Activated T-helper 2 cell treated with anti-CD3 and anti-CD28 coated beads, Interferon-gamma antibody, Interleukin-2, Interleukin-4, amounts not matched to agents 10 μg/mL and 5 μg/mL and 100 μg/mL, durations not matched to agents 14 hours and 24 hours and 36 hours (primary cell): ENCODE measurements at places on chromosomes 16 and 17. TPM values are rescaled to one million over a fixed set of nuclear protein-coding genes. Genes with fewer than 3 reads are reported as not detected.

DNA sequence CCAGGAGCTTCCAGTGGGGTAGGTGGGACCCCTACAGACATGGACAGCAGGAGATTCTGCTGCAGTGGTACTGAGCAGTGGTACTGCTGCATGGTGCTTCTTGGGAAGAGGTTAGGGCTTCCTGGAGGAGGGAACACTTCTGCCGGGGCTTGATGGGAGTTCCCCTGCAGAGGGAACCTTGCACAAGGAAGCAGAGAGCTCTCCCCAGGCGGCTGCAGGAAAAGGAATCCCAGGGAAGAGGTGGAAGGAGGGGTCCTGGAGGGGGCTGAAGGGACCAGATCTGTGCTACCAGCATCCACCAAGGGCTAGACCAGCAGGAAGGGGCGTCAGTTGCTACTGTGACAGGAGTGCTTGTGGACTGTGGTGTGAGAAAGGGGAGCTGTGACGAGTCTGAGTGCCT is 10.6 kb downstream of the RIPOR1 start:
- H3K27ac ChIP-seq: no peak overlapping the region
- H3K36me3 ChIP-seq: peaks cover 11% of the 10 kb centered on the region
- H3K27me3 ChIP-seq: peaks cover 22% of the 10 kb centered on the region

- peaks cover 48% of the 10 kb centered on the region for H3K4me1 ChIP-seq
- DNase-seq: peak; percentile 52
- peak within 1 kb of the TSS; percentile 56 for H3K27ac ChIP-seq
- H3K36me3 ChIP-seq: peaks cover 33% of the 10 kb centered on the region
- peaks cover 24% of the 10 kb centered on the region for H3K27me3 ChIP-seq
Measured at GRCh38 chr16:85898521-85899442, at the start of gene IRF8. Gene IRF8 (plus strand): TSS chr16:85899162. CDS start chr16:85903016, 3,854 bp downstream.

DNA sequence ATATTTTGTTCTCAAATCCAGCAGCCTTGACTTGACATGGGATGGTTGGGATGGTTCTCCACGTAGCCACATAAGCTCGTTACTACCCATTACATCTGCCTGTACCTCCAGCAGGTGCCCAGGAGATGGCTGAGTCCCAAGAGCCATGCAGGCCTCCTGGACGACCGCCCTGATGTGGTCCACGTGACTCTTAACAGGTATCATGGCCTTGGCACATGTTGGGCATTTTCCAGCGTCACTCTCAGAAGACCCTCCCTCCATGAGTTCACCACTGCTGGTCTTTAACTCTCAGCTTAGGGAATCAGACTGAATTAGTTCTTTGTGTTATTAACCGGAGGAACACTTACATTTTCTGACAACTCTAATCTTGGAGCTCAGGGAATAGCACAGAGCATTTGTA is 161.5 kb downstream of the CDH13 start:
- DNase-seq: no peak
- no peak overlapping the region for H3K27ac ChIP-seq
- H3K4me3 ChIP-seq: no peak overlapping the region
- no peaks in the 10 kb centered on the region for H3K36me3 ChIP-seq
- no peaks in the 10 kb centered on the region for H3K4me1 ChIP-seq

GRCh38 chr16:17939723-17940122 is 396.8 kb downstream of the NPIPA8 start:
- peak overlapping the region; percentile 49 for H3K27ac ChIP-seq
- H3K4me1 ChIP-seq: peaks cover 16% of the 10 kb centered on the region
- H3K27me3 ChIP-seq: peaks cover 6% of the 10 kb centered on the region
- no peaks in the 10 kb centered on the region for H3K36me3 ChIP-seq
- no peak overlapping the region for H3K4me3 ChIP-seq

DNA sequence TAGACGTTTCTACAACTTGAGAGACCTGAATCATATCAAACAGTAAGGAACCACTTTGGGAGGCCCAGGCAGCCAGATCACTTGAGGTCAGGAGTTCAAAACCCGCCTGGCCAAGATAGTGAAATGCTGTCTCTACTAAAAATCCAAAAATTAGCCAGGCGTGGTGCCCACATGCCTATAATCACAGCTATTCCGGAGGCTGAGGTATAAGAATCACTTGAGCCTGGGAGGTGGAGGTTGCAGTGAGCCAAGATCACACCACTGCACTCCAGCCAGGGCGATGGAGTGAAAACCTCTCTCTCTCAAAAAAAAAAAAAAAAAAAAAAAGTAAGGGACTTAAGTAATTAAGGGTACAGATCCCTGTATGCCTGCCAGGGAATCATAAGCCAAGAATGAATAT is 103.4 kb upstream of the NUDT7 start:
- H3K36me3 ChIP-seq: no peaks in the 10 kb centered on the region
- no peak overlapping the region for H3K4me3 ChIP-seq
- H3K27ac ChIP-seq: no peak overlapping the region
- no peak for DNase-seq

DNA sequence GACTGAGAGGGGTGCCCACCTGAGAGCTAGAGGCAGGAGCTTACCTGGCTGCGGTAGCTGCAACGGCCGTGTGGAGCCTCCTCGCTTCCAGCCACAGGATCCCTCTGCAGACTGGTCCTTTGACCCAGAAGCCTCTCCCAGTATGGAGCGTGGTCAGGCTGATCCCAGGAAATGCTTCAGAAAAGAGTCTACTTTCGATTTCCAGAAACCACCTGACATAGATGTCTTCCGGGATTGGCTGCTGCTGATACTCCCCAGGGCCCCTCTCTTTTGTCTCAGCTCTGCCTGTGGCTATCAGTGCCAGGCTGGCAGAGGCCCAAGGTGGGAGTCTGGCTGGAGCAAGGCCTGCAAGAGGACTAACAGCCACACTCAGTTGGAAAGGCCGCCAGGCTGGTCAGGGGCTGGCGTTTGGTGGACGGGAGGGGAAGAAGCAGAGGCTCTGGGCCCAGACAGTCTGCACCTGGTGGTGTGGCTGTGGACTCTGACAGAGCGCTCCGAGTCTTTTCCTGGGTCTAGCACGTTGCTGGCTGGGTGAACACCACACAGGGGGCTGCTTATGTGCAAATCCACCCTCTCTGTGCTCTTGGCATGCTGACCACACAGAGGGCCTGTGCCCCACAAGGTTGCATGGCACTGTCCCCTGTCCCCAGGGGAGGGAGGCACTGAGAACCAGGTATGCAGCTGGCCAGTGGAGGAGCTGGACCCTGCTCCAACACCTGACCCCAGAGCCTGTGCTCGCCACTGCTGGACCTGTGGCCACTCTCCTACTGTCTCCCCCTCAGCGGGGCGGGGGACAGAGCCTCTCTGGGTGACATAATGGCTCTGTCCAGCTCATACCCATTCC is at the start of gene LGALS3BP:
TSS of gene LGALS3BP (minus strand) at position 144 of the 844 bp plus-strand sequence. CDS start 2,732 bp downstream, outside the sequence.
- H3K27me3 ChIP-seq: no peaks in the 10 kb centered on the region
- H3K4me3 ChIP-seq: peak within 1 kb of the TSS; percentile 72
- H3K27ac ChIP-seq: peak within 1 kb of the TSS; percentile 80
- H3K36me3 ChIP-seq: no peaks in the 10 kb centered on the region

DNA sequence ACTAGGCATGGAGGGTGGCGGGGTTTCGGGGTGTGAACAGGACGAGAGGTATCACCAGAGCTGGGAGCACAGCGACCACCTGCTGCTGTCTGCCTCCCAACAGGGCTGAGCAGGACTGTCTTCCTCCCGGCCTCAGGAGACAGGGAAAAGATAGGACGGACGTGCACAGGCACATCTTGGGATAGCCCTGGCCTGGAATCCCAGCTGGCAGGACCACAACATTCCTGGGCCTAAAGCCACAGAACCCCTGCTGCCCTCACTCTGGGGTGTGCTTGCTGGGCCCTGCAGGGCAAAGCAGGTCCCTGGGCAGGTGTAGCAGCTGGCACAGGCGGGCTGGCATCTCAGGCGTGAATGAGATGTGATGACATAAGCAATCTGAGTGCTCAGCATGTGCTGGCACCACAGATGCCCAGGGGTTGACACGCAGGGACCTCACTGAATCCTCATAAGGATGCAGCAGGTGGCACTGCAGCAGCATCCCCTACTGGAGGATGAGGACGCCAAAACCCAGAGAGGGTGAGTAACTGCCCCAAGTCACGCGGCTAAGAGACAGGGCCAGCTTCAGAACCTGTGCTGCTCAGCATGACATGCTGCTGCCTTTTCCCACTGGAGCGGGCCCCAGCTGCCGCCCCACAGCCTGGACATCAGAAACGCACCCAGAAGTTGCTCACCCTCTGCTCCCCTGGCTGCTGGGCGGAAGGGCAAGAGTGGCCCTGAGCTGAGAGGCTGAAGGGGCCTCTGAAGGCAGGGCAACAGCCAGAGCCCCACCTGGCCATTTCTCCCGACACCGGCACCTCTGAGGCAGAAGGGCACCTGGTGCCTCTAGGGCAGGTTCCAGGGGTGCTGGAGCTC is 7.1 kb downstream of the CORO7 start:
- no peak overlapping the region for H3K27ac ChIP-seq
- H3K27me3 ChIP-seq: no peaks in the 10 kb centered on the region
- peaks cover 46% of the 10 kb centered on the region for H3K36me3 ChIP-seq
- H3K4me1 ChIP-seq: peaks cover 16% of the 10 kb centered on the region
- DNase-seq: no peak

DNA sequence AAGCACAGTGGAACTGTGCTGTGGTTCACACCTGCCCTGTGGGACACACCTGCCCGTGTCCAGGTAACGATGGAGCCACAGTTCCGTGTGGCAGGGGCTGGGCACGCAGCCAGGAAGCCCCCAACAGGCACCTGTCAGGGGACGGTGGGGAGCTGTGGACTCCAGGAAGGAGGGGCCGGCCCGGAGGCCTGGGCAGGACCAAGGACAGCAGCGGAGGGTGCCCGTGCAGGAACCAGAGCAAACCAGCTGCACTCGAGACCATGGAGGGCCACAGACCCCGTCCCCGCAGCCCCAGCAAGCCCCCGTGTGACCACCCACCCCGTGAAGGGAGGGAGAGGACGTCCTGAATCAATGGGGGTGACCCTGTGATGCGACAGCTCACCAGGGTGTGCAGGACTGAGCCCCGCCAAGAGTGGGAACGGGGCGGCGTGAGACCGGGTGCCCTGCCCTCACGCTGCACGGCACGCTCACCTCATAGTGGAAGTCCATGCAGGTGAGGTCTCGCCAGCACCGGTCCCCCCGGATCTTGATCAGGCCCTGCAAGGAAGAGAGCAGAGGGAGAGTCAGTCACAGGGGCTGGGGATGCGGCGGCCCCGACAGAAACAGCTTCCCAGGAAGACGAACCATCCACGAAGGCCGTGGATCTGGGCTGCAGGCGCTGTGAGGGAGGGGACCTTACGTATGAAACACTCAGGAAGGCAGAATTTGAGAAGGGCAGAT is 78.1 kb downstream of the LMF1 start:
- H3K27ac ChIP-seq: no peak overlapping the region
- H3K36me3 ChIP-seq: no peaks in the 10 kb centered on the region
- no peak overlapping the region for H3K4me3 ChIP-seq

- H3K27me3 ChIP-seq: no peaks in the 10 kb centered on the region
- no peaks in the 10 kb centered on the region for H3K4me1 ChIP-seq
- no peak overlapping the region for H3K4me3 ChIP-seq
- no peak for DNase-seq
- no peak overlapping the region for H3K27ac ChIP-seq
Measured at GRCh38 chr16:64363039-64363438, 758.8 kb downstream of the CDH11 start.

DNA sequence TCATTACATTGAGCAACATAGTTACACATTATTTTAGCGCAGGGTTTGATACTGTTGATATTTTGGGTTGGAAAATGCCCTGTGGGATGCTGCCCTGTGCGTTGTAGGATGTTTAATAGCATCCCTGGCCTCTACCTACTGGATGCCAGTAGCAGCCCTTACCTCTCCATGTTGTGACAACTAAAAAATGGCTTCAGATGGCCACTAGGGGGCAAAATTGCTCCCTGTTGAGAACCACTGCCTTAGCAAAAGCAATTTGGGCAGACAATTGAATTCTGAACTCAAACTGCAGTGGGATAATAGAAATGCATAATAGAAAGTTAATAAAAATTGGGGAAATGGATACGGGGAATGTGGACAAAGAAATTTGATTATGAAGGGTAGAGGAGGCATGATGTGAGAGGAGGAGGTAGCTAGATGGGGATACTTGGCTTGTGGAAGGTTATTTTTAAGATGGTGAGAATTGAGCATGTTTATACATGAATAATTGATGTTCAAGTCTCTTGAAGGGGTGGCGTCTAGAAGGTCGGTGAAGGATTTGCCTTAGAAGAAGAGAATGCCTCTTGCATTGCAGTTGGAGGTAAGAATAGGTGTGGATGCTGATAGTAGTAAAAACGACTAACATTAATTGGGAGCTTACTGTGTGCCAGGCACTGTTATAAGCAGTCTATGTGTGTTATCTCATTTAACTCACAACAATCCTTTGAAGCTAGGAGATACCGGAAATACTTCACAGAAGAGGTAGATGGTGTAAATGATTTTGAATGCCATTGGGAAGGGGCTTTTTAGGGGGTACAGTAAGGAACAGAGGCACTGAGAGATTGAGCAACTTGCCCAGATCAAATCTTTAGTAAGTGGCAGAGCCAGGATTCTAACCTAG is 19.0 kb downstream of the HEATR9 start:
- peak; percentile 48 for DNase-seq
- H3K27me3 ChIP-seq: no peaks in the 10 kb centered on the region
- H3K27ac ChIP-seq: peak overlapping the region; percentile 6
- H3K4me1 ChIP-seq: peaks cover 7% of the 10 kb centered on the region
- H3K4me3 ChIP-seq: no peak overlapping the region
- H3K36me3 ChIP-seq: peaks cover 57% of the 10 kb centered on the region

GRCh38 chr17:82914375-82914774 is 74.6 kb upstream of the ZNF750 start:
- no peaks in the 10 kb centered on the region for H3K27me3 ChIP-seq
- H3K27ac ChIP-seq: no peak overlapping the region
- H3K4me3 ChIP-seq: no peak overlapping the region
- peaks cover 14% of the 10 kb centered on the region for H3K4me1 ChIP-seq
- no peak for DNase-seq

- no peak within 1 kb of the TSS for H3K27ac ChIP-seq
- peaks cover 4% of the 10 kb centered on the region for H3K36me3 ChIP-seq
- H3K4me1 ChIP-seq: peaks cover 30% of the 10 kb centered on the region
- peaks cover 59% of the 10 kb centered on the region for H3K27me3 ChIP-seq
- peak within 1 kb of the TSS; percentile 77 for H3K4me3 ChIP-seq
- peak; percentile 83 for DNase-seq
Measured at GRCh38 chr17:44968225-44969143, at the start of gene C1QL1. Gene C1QL1 (minus strand): TSS chr17:44968303. CDS start chr17:44968048, 255 bp downstream.

DNA sequence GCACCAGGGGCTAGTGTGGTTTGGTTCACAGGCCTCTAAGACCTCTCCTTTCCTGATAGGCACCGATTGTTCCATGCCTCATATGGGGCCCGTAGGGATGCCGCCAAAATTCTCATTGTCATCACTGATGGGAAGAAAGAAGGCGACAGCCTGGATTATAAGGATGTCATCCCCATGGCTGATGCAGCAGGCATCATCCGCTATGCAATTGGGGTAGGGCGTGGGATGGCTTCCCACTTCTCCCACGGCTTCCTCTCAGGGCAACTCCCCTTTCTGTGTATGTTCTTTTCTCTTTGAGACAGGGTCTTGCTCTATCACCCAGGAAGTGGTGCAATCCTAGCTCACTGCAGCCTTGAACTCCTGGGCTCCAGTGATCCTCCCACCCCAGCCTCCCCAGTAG is 5.3 kb downstream of the ITGAX start:
- DNase-seq: no peak
- peaks cover 28% of the 10 kb centered on the region for H3K4me1 ChIP-seq
- H3K36me3 ChIP-seq: peaks cover 28% of the 10 kb centered on the region
- H3K27me3 ChIP-seq: no peaks in the 10 kb centered on the region

Gene SP6
- 0.09 and 0.14 TPM in 2 replicates for total RNA-seq

Gene KRTAP2-3
- not detected in 2 replicates for total RNA-seq
